Amniotic epithelial cell (primary cell): ENCODE measurements at places on chromosomes 16 and 17.

- no peak for DNase-seq
Observed at GRCh38 chr16:67764158-67764667, 42.1 kb downstream of the RANBP10 start.

DNA sequence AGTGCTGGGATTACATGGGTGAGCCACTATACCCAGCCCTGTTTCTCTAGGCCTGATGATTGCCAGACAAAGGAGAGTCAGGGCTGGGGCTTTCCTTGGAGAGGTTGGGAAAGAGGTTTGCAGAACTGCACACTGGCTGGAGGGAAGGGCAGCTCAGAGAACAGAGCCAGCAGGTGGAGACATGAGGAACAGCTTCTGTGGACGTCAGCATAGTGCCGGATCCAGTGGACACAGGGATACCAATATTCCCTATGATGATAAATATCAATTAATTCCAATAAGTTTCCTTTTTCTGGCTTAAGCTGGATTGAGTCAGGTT is 43.2 kb upstream of the SCNN1B start:
- DNase-seq, result no peak

GRCh38 chr17:57902800-57903759 is 52.1 kb downstream of the CUEDC1 start:
- peak; percentile 76 for DNase-seq

GRCh38 chr17:75460295-75460694 is 3.9 kb downstream of the TMEM94 start:
- peak; percentile 36 for DNase-seq

DNA sequence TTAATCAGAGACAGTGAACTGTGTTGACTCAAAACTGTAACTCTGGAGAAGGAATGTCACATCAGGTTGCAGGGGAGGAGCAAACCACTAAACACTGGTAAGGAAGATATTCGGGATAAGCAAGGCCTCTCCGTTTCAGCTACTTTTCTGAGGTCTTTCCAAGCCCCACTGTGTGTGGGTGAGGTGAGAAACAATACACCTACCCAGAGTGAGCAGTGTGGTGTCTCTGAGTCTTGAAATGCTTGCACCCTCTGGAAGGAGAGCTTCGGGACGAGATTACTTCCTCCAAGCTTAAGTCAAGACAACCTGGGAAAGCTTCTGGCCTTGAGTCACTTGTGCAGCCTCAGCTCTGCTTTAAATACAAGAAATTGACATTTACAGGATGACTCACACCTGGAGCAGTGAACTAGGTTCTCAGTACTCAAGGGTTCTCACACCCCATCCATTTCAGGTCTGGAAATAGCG is 2.5 kb upstream of the MAP3K14 start:
- peak; percentile 72 for DNase-seq

- no peak for DNase-seq
Observed at GRCh38 chr16:15950869-15951268, 1.5 kb downstream of the ABCC1 start.

DNA sequence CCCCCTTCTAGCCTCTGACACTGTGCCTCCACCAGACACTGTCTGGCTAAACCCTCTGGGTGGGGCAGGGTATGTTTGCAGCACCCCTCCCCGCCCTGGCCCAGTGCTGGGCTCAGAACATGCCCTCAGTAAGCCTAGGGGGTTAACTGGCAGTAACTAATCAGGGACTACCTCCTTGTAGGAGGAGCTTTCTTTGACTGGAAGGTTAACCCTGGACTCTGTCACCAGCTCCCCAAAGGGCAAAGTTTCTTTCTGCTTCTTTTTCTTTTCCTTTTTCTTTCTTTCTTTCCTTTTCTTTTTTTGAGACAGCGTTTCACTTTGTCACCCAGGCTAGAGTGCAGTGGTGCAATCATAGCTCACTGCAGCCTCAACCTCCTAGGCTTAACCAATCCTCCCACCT is 76.8 kb downstream of the PLXDC1 start:
- DNase-seq, result no peak

DNA sequence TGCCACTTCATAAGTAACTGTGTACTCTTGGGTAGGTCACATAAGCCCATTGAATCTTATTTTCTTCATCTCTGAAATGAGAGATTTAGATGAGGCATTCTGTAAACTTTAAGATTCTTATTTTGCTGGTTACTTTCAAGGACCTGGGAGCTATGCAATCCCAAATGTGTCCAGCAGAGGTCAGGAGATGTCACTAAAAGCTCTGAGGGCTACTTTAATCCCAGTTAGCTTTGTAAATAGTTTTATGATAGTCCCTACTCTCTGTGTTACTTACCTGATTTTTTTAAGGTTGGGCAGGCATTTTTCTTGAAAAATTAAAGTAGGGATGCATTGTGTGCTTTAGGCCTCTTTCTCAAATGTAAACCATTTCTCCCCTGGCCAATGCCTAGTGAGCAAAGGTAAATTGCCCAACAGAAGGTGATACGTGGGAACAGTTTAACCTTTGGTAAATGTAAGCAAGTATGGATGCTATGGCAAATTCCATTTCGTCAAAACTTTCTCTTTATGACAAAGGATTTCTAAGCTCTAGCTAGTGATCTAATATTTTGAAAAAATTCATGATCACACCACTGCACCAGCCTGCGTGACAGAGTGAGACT is 57.1 kb upstream of the WSB1 start:
- peak; percentile 69 for DNase-seq

DNA sequence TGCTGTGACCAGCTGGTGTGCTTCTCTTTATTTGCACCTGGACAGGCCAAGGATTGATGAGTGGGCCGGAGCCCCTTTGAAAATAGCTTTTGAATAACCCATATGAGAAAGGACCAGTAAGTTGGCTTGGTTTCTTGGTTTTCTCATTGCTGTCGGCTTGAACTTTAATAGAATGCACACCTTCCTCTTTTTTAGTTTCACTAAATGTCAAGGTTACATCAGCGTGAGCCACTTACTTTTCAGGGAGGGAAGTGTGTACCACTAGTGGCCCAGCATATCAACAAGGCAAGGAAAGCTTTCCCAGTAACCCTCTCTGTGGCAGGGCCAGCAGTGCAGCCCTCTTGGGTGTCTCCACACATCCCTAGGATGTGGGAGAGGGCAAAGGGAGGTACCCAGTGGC is 433.3 kb downstream of the CA10 start:
- no peak for DNase-seq

DNA sequence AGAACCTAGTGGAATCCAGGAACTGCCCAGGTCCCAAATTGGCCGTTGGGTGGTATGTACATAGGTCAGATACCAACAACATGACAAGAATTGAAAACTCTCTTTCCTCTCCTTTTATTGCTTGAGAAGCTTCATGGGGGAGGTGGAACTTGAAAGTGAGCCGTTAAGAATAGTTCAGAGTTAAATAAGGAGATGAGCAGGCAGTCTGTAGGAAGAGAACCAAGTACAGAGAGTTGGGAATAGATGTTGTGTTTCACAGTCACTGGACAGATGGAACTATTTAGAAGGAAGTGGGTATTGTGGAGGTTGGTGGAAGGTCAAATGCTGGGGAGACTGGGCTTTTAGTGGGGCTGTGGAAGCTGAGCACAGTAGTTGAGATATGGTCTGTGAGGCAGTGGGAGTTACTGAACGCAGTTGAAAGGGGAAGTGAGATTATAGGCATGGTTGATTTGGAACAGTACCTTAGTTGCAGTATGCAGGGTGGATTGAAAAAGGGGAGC is 26.4 kb downstream of the ARHGAP44 start:
- no peak for DNase-seq

DNA sequence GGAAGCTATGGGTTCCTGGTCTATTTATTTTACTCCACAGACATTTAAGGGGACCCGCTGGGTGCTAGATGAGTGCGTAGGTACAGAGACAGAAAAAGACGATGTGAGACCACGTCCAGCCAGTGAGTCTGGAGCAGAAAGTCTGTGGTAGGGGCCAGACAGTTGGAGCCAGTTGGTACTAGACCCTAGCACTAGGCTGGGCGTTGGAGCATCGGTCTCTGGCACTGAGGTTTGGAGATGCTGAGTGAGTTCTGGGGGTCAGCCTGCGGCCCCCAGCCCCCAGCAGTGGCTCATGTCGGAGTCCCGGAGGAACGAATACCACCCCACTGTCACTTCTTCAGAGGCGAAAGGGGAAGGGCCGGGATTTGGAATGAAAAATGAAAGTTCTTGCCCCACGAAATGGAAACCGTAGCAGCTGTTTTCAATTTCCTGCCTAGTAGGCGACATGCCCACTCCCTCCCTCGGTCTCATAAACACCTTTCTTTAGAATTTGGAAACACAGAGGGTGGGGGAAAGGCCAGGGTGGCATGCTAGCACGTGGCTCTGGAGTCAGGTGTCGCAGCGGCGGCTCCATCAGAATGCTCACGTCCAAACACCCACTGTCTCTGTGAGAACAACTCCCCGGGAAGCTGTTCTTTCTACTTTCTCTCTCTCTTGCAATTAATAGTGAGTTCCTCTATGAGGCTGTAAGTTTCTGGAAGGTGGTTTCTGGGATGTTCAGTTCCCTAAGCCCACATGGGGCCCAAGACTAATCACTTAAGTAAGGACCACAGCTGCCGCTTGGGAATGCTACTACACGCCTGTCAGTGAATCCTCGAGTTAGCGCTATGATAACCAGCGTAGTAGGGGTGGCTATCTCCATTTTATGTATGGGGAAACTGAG is 96.8 kb downstream of the IRF8 start:
- no peak for DNase-seq

GRCh38 chr17:80995131-80995530 is 3.5 kb downstream of the CHMP6 start:
- DNase-seq, result no peak

DNA sequence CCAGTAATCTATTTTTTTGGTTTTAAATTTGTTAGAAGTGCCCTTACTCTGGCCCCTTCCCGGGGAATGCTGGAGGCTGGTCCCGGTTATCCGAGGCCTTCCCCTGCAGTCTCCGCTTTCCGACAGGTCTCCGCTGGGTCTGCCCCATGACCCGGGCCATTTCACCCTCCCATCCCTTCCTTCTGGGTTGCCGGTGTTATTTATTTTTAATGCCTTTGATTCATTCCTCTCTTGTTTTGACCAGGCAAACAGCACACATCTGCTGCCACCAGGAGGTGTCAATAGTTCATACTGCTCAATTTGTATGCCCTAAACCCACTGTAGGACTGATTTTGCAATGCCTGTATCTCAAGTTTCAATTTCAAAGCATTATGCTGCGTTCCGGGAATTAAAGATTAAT is 113.2 kb upstream of the IRX5 start:
- DNase-seq, result no peak

GRCh38 chr16:27969574-27969973 is 93.9 kb downstream of the GSG1L start:
- DNase-seq, result peak; percentile 16

DNA sequence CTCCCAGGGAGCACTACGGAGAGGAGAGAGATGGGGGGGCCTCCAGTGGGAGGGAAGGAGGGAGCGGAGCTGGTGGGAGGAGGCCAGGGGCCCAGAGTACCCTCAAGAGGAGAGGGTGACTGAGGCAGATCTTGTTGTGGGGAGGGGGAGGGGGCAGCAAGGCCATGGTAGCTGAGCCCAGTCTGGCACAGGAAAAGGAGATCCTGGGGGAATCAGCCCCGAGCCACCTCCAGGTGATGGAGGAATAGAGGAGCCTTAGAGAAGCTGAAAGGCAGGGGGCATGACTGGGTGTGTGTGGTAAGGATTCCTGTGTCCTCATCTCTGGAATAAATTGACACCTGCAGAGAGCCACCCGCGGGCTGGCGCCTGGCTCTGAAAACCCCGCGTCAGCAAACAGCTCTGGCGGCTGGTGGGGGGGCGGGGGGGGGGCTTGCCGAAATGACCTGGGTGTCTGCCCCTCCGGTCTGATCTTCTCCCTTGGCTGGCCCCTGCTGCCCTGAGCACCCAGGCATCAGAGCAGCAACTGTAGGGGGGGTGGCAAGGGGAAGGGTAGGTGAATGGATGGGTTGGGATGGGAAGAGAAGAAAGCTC is 1.3 kb upstream of the NLGN2 start:
- no peak for DNase-seq

DNA sequence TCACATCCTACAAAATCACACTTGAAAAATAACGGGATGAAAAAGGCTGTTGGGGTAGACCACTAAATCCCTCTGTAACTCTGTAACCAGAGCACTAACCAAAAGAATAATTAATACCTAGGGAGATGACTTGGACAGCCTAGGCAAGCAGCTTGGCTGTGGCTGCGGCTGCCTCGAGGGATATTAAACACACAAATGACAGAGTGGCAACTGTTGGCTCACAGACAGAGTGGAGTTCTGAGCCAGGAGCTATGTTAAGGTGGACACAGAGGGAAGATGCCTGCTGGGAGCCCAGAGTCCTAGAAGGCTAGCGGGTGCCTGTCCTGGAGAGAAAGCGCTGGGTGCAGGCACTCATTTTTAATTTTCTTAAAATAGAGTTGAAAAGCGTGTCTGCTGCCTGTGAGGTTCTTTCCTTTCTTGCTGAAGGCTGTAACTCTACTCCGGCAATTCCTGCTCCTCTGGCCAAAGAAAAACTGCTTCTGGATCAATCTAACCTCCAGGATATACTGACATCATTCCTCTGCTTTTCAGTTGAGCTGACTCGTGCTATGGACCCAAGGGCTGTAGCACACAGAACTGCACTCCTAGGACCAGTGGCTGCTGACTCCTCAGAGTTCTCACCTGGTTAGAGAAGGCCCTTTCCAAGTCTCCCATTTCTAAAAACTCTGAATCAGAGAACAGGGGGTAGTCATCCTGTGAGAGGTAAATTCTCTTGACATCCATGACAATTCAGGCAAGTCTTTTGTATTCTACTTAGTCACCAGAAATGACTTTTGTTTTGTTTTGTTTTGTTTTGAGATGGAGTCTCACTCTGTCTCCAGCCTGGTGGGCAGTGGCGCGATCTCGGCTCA is 147.9 kb downstream of the STX8 start:
- DNase-seq, result no peak

GRCh38 chr17:29640981-29641642 is 18.4 kb upstream of the CORO6 start:
- no peak for DNase-seq

DNA sequence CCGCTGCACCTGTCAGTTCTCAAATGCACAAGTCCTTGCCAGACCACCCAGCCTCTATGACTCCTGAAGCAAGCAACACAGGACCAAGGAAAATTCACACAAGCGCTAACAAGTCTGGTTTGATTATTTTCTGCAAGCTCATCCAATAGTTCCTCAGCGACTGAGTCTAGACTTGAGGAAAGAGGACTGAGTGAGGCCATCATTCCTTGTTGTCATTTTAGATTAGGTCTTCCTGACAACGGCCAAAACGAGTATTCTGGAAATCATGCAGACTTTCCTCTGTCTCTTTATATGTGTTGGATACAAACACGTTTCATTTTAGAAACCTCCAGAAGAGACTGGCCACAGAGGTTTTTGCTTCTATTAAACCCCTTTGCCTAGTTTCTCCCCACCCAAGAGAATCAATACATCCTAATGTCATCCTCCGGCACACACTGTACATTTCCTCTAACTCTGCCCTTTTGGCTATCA is 561 bp downstream of the CCDC47 start:
- peak; percentile 37 for DNase-seq

DNA sequence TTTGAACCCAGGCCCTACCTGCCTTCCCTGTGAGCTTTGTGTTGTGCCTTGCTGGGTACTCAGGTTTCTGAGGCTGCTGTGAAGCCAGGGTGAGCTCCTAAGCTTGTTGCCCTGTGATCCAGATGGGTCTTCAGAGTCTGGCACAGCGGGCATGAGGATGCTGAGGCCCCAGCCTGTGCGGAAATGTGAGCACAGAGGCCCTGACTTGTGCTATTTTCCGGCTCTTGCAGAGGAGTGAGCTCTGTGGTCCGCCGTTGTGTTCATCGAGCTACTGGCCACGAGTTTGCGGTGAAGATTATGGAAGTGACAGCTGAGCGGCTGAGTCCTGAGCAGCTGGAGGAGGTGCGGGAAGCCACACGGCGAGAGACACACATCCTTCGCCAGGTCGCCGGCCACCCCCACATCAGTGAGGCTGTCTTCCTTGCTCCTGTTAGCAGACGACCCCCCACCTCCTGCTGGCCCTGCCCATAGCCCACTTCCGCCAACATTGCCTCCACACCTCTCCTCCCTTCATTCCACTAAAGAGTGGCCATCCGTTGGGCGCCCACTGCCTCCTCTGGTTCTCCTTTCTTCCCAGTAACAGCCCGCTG is 2.7 kb downstream of the PHKG2 start:
- DNase-seq, result no peak
